ENCODE measurements at places on chromosomes 3 and 15.
A peak's percentile ranks its signal among the peaks of the same experiment; 100 is the strongest.

DNA sequence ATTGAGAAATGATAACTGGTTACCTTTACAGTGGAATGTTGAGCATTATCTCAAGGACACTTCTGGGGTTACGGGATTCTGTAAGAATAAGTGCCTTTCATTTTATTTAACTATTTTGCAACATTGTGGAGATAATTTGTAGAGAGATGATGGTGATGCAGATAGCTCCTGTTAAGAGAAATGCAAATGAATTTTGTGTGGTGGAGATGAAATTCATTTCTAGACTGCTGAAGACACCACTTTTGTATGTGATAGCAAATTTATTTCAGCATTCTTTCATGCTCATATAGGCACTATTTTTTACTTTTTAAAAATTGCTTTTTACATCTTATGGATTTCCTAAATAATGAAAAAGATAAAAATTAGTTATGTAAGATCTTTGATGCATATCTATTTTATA is 463.3 kb upstream of the CBLB start:
- no peak for DNase-seq

- DNase-seq: peak; percentile 91
These were observed 209.2 kb upstream of the ZPLD1 start for GRCh38 chr3:102225407-102226132.

DNA sequence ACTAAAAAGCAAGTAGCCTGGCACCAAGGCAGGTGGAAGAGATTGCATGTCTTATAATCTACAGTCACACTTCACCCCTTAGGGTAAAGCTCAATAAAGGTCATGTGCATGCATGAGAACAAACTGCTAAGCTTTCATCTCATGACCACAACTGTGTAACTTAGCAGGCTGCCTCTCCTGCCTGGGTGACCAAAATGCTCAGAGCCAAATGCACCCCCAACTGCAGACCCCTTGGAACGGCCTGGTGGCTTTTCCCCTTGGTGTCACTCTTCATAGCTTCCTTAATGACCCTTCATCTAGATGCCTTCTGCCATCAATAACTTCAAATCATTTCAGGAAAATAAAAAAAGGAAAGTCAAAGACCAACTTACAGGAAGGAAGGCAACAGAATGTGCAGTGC is 88.1 kb downstream of the ADAMTS17 start:
- DNase-seq: no peak

DNA sequence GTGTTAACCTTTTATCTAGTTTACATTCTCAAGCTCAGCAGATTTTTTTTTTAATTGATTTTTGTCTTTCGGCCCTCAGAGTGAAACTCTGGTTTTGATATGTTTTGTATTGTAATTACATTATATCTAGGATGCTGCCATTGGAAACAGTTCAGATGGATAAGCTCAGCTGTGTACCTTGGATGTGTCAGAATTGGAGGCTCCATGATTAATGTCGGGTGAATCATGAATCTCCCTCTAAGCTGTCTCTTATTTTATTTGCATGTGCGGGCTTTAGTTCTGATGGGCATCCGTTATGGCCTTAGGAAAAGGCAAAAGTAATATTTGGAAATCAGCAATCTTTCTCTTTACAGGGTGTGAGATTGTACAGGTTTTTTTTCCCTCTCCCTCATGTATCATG is 4.2 kb downstream of the PTPRG start:
- no peak for DNase-seq

DNA sequence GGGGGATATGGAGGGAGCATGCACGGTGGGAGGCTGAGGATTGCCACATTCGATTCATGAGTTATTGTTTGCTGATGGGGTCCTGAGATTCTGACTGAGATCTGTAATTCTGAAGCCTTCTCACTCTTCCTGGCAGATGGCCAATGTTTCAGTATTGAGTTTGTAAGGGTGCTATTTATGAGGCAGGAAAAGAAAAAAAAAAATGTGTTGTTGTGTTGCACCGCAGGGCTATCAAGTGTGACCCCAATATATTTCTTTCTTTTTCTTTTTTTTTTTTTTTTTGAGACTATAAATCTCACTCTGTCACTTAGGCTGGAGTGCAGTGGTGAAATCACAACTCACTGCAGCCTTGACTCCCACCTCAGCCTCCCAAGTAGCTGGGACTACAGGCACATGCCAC is 3.2 kb upstream of the SENP2 start:
- no peak for DNase-seq

DNA sequence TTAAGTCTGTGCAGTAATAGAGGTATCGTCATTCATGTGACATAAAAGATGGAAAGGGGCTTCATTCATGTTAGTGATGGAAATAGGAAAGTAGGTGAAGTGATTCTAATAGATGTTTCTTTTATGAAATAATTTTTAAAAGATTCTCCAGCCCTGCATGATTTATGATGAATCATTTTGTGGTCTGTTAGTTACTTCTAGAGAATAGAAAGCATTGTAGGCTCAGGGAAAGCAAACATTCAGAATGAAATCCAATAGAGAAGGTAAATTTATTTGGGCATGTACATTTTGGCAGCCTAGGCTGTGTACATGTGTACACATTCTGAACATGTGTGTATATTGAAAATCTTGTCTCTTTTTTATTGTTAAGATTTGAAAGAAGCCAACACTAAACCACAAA is 23.1 kb downstream of the PPARG start:
- DNase-seq: no peak

DNA sequence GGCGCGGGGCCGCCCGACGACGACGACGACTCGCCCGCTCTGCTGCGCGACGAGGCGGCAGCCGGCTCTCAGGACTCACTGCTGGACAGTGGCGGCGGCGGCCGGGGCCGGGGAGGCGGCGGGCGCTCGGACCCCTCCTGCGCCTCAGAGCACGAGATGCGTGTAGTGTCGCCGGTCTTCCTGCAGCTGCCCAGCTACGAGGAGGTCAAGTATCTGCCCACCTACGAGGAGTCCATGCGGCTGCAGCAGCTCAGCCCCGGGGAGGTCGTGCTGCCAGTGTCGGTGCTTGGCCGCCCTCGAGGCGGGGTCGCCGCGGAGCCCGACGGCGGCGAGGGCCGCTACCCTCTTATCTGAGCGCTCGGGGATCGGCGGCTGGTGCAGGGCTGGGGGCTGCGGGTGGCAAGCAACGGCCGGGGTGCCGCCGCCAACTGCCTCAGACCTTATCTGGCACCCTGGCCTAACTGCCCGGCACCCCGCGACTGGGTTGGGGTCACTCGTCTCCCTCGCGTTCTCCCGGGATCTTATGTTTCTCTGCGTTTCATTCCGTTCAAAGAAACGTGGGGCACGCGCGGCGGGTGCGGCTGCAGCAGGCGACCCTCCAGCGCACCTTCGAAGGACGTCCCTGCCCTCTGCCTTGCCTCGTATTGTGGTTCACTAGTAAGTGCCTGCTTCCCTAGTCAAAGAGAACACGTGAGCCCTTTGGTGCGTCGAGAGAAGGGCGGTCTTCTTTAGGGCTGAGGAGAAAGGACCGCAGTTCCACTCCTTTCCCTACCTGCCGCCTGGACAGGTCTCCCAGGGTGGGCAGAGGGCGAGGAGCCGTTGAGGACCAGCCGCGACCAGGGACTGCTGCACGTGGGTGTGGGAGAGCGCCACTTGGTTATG is 1.0 kb downstream of the C3orf80 start:
- DNase-seq: no peak

- no peak for DNase-seq
These were observed 56.0 kb upstream of the PLSCR4 start for GRCh38 chr3:146306656-146307455.

DNA sequence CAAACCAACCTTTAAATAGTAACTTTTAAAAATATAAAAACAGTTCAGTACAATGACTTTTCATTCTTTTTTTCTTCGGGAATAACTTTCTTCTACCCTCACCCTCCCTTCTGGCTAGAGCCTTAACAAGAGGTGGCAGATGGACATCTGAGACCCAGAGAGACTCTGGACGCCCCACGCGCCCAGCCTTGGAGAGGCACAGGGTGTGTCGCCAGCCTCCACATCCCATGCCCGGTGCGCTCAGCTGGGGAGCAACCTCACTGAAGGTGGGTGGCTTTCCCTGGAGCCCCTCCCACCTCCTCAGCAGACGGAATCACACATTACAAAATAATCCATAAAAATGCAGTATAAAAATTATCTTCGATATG is 49.5 kb downstream of the TLE3 start:
- no peak for DNase-seq

GRCh38 chr3:134449277-134449676 is 36.5 kb downstream of the ANAPC13 start:
- DNase-seq: peak; percentile 68

- no peak for DNase-seq
These were observed 508.3 kb downstream of the LPP start for GRCh38 chr3:188662214-188662613.

DNA sequence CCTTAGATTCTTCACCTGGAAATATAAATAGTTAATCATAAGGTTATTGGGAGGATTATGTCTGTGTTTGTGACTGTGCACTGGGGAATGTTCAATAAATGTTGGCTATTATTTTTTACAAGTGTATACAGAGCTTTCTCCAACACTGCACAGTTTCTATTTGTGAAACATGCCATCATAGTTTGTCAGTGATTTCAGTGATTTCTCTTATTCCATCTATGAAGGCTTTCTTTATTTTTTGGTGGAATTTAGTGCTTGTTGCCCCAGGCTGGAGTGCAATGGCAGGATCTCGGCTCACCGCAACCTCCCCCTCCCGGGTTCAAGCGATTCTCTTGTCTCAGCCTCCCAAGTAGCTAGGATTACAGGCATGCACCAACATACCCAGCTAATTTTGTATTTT is 545.0 kb upstream of the GRM7 start:
- DNase-seq: no peak

DNA sequence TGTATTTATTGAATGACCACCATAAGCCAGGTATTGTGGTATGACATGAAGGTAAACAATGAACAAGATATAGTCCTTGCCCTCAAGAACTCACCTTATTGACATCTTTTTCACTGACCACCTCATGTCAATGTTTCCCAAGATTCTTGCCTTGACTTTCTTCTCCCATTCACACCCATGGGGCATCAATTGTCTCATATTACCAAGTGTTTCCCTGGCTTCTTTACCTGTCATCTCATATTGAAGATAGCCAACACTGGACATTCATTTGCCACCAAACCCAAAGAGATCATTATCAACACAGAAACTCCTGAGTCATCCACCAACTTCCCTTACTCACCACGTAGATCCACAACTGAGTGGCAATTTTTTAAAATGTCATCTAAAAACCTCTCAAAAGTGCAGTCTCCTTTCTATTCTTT is 2.2 kb downstream of the EFHB start:
- no peak for DNase-seq

- no peak for DNase-seq
These were observed 65.3 kb downstream of the MEIS2 start for GRCh38 chr15:37034835-37035748.

DNA sequence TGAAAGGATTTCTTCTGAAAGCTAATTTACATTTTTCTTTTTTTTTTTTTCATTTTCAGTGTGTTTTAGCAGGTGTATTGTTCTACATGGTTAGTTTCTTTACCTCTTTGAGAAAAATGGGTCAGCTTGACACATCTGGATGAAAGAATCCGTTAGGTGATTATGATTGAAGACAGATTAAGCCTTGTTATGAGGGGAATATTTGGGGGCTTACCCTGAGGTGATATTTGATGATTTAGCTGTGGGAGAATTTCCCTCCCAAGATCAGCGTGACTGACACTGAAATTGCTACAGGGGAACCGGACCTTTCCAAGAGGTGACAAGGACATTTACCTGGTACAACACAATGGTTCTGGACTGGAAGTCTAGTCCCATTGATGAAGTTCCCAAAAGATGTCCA is 147.5 kb downstream of the NFKBIZ start:
- no peak for DNase-seq

- DNase-seq: no peak
These were observed at the start of gene CACNA1D for GRCh38 chr3:53493963-53494791. Gene CACNA1D, plus strand, starts transcription at chr3:53494611. Its CDS starts 556 bp downstream, at chr3:53495167.

DNA sequence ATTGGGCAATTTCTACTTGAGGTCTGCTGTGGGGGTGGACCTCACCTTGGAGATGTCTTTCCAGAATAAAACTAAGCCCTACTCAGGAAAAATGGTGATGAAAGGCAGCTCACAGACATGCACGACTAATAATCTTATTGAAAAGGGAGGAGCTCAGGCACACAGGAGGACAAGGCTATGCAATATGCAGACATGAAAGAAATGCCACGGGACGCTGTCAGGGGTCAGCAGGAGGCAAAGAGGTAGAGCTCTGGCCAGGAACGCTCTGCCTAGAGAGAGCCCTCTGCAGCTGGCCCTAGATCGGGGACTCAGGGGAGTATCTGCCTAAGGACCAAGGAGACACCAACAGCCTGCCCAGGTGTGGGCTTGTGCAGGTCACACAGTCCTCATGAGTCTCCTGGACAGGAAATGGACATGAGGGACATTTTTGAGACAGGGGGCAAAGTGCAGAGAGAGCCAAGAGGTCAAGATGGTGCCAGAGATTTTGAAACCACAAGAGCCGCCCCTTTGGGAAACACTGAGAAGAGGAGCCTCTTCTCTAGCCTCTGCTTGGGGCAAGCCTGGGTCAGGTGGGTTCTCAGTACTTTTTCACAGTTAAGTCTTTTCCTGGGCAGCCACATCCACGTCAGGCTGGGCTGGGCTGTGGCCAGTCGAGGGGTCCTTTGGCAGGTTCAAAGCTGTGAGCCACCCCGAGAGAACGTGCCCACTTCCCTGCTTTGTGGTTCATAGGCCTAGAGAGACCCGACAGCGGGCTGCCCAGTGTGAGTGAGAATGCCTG is 23.2 kb downstream of the EAF1 start:
- DNase-seq: no peak

DNA sequence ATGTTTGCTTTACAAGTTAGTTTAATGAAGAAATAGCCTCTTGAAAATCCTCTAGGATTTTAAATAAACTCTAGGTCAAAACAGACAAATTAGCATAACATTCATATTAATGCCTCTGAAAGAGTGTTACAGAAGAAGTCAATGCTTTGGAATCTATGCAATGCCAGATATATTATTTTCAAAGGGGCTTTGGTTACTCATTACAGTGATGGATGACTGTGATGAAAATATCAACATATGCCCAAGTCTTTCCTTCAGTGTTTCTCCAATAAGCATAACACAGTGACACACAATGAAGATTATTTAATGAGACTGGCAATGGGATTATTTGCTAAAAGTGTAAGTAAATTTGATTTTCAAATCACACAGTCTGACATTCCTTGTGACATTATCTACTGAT is 1247.2 kb downstream of the ROBO2 start:
- DNase-seq: peak; percentile 7

DNA sequence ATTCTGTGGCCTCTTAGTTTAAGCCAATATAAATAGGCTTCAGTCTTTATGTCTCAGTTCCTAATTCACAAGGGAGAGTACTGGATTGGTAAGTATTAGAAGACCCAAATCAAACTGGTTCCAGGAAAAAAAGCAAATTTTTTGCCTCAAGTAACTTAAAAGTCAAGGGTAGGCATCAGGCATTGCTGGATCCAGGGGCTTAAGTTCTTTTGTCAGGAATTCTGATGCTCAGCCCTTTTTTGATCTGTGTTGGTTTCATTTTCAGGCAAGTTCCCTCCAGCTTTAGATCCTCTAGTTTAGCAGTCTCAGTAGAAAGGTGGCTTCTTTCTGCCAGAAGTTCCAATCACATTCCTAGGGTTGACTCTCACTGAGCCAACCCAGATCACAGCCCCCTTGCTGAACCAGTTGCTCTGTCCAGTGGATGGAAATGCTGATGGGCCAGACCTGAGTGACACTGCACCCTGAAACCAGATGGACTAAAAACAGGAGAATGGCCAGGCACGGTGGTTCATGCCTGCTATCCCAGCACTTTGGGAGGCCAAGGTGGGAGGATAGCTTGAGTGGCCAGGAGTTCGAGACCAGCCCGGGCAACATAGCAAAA is 253.5 kb downstream of the SHQ1 start:
- no peak for DNase-seq

Data from fibroblast of pulmonary artery (primary cell).